Stimulated activated CD4-positive, alpha-beta T cell treated with anti-CD3 and anti-CD28 coated beads, Interleukin-12 subunit alpha, Interleukin-12 subunit beta, amount 100 ng/mL, for 24 hours (primary cell): ENCODE measurements at places on chromosomes 6 and 20.

DNA sequence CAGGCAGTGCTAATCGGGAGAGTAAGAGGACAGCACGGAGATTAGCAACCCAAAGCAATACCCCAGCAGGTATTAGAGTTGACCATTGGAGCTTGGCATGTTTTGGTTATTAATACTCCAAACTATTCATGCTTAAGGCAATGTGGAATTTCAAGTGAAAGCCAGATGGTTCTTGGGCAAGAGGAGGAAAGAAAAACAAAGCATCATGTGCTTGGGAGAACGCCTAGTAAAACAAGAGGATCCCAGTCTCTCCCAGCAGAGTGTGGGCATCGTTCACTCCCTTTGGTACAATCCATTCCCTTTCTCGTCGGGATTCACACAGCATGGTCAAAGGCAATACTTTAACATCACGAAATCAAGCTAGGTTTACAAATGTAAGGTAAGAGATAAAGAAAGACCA, 349.8 kb downstream of the PRKN start:
- DNase-seq = no peak

GRCh38 chr6:157977176-157977804, 4.4 kb upstream of the SYNJ2 start:
- no peak for DNase-seq

GRCh38 chr6:128363020-128363813, 157.2 kb downstream of the PTPRK start:
- DNase-seq = no peak

DNA sequence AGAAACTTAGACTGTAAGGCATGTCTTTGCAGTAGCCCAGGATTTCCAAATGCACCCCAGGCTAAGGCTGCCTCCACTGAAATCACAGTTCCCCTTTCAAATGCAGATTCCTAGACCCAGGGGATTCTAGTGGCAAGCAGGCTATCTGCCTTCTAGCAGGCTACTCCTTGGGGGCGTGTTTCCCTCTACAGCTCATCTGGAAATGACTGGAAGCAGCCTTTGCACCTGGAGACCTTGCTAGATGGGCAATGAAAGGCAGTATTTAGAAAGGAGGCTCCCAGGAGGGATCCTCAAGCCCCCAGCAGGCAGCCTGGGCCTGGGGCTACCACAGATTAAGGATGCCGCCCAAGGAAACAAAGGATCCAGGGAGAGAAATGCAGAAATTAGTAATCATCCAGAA, 26.0 kb upstream of the SYNDIG1 start:
- no peak for DNase-seq

DNA sequence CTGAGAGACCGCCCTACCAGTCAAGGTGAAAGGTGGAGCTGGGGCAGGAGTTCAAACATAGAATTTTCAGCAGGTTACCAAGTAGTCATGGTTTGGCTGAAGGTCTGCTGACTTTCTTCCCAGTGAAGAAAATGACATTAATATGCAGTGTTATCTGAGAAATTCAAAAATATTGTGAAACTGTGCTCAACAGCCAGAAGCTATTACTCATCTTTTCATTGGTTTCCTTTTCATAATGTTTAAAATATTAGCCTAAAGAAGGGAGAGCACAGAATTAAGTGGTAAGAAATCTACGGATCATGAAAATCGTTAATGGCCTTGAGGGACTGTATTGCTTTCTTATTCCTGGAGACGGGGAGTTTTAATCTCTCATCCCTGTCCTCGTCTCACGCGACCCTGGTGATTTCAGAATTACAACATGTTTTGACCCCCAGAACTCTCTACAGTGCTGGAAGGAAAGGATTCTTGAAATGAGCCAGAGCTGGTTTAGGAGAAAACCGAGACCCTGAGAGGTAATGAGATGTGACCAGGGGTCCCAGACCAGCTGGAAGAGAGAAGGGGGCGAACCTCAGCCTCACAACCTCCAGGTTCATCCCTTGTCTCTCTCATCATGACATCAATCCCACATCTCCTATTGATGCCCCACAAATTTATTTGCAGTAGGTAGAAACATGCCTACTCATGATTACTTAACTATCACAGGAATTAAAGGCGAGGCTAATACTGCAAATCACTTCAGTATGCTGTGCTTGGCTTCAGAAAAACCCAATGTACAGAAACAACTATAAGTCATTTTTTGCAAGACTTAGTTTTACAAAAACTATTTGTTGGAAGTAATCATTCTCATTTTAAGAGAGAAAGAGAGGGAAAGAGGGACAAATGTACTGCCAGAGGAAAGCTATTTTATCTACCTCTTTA, 209.5 kb downstream of the FNDC1 start:
- DNase-seq = no peak

GRCh38 chr6:5606546-5606945, 345.2 kb downstream of the FARS2 start:
- DNase-seq = no peak

DNA sequence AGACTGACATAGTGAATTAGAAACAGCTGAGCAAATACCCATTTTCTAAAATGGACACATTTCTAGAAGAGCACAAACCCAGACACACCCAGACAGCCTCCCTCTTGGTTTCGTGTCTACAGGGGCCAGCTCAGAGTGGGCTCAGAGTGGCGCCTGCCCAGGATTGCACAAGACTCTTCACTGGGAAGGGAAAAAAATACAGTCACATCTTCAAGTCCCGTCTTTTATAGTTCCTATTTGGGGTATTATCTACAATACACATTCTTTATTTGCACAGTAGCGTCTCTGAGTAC, 246.1 kb upstream of the AFDN start:
- DNase-seq = no peak

- no peak for DNase-seq
Observed at GRCh38 chr6:140542863-140543262, 1168.4 kb upstream of the CITED2 start.

GRCh38 chr6:83824388-83824801, 28.8 kb upstream of the RIPPLY2 start:
- DNase-seq = no peak

- no peak for DNase-seq
Observed at GRCh38 chr20:9978397-9979004, 56.3 kb upstream of the ANKEF1 start.

DNA sequence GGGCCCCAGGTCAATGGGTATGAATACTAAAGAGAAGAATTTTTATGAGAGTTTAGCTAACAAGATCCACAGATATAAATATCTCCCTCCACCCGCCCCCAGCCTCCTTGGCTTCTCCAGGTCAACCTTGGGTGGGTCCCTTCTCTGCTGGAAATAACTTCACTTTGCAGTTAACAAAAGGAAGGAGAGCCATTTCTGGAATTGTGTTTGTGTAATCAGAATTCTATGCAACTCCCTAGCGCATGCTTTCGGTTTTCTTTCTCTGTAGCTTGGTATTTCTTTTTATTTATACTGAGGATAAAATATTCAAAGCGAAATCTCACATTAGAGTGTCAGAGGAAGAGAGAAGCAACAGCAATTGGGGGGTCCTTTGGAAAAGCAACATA, 27.1 kb downstream of the RIPOR2 start:
- DNase-seq = no peak

DNA sequence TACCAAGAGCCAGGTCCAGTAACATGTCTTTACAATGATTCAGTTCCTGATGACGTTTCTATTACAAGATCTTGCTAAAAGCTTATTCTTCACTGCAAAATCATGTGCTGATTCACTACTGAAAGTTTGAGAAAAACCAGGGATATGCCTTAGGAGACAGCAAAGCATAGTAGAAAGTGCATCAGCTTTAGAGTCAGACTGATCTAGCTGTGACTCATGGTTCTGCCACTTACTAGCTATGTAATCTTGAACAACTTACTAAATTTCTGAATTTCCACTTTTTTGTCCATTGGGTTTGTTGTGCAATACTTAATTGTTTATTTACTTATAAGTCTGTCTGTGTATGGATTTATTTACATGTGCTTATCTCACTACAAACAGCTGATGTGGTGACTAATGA, 198.5 kb upstream of the RSPO3 start:
- DNase-seq = no peak

DNA sequence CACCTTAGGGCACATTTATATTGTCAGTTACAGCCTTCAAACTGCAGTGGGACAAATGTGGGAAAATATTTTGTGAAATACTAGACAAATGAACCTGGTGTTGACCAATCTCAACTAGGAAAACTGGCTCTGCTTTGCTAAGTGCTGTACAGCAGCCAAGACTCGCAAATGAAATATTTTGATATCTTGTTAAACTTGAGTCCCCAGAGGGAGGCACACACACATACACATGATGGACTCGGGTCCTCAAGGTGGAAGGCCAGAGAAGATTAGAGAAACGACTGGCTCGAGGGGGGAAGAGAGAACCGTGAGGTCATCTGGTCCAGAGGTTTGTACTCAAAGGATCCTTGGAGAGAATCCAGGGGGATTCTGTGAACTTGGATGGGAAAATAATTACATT, 67.3 kb upstream of the JAG1 start:
- DNase-seq = no peak

DNA sequence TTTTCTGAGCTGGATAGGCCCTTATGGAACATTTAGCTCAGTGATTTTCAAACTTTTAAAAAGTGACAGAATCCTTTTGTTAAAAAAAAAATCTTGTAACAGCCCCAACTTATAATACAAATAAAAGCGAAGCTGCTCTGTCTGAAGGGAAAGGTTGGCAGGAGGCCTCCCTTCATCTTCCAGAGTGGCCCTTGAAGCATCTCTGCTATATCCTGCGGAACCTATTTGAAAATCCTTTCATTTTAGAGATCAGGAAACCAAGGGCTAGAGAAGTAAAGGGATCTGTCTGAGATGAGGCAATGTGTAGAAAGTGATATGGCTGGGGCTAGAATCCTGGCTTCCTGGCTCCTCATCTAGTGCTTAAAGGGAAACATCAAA, 107.8 kb downstream of the UBE3D start:
- DNase-seq = no peak

DNA sequence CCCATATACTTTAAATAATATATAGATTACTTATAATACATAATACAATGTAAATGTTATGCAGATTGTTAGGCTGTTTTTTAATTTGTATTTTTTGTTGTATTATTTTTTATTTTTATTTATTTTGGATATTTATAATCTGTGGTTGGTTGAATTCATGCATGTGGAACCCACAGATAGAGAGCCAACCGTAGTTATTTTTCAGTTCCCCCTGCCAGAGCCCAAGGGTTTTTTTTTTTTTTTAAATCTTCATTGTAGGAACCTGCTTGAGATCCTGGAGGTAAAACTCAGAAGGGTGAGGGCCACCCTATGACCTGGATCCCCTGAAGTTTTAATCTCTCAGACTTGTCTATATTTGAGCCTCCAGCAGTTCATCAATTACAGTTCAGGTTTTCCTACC, 133.2 kb downstream of the B3GAT2 start:
- no peak for DNase-seq

DNA sequence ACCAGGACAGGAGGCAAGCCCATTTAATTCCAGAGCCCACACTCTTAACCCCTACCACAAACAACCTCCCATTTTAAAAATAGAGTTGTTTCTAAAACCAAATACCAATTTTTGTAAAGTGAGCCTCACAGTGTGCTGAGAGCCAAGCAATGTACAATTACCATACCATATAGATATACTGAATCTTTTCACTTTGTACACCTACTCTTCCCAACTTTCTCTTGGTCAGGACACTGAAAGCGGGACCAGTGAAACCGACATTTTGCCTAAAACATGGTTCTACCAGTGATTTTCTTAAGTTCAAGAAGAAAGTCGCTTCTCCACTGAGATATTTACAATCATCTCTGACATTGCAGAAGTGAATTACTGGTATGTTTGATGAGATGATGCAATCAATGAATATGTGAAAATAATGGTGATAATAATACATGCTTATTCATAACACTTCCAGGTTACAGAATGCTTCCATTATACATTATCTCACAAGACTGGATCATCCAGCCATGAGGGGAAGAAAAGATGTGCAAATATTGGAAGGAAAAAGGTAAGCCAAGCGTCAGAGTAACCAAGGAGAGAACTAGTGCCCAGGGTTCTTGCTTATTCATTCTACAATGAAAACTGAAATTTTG, 74.1 kb downstream of the HIVEP2 start:
- DNase-seq = no peak
